CD4-positive, CD25-positive, alpha-beta regulatory T cell (primary cell): ENCODE measurements at places on chromosomes 7 and 10. TPM values are rescaled to one million over a fixed set of nuclear protein-coding genes. Genes with fewer than 3 reads are reported as not detected.

NEURL1 gene
- 1.1 TPM for total RNA-seq

DNA sequence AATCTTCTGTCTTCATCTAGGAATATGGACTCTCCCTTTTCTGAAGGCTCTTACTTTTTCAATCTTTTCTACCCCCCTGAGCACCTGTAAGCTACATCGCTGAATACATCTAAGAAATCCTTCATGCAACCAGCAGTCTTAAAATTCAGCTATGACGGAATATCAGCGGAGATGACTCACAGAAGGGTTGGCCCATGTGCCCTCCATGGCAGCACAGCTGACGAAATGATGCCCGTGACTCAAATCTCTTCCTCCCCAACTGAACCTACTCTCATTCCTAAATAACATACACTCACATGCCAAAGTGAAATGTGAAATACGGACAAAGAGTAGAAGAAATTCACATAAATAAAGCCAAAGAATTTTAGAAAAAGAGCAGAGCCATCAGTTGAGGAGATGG is 30.3 kb upstream of the NCAPG2 start:
- DNase-seq, result no peak

DNA sequence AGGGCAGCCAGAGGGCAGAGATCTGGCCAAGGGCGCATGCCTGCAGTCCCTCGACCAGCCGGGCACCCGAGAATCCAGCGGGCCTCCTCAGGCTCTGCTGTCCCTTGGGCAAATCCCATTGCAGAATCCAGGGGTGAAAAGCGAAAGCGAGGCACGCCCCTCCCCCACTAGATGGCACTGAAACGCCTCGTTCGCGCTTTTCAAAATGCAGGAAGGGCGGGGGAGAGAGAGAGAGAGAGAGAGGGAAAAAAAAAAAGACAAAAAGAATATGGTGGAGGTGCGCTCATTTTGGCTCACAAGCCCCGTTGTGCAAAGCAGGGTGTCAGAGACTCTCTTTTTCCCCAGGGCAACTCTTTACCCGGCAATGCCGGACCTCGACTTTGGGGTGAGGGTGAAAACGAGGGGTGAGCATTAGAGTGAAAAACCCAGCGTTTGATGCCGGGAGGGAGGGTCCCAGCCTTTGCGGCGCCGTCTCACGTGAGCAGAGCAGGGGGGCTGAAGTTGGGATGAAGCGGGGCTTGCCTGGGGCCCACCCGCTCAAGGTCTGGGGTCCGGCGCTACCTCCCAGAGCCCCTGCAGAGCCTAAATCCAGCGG is 2.5 kb upstream of the TMEM178B start:
- DNase-seq, result no peak

DNA sequence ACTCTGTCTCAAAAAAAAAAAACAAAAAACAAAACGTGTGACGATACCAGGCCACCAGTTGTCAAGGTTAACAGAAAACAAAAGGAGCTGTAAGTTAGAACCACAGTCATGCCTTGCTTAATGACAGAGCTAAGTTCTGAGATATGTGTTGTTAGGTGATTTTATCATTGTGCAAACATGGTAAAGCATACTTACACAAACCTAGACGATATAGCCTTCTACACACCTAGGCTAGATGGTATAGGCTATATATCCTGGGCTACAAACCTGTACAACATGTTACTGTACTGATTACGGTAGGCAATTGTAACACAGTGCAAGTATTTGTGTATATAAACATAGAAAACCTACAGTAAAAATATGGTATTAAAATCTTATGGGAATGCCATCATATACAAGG is 564.2 kb downstream of the HTR7 start:
- DNase-seq, result no peak

GRCh38 chr10:10915215-10915614 is 102.5 kb upstream of the CELF2 start:
- peak; percentile 26 for DNase-seq

DNA sequence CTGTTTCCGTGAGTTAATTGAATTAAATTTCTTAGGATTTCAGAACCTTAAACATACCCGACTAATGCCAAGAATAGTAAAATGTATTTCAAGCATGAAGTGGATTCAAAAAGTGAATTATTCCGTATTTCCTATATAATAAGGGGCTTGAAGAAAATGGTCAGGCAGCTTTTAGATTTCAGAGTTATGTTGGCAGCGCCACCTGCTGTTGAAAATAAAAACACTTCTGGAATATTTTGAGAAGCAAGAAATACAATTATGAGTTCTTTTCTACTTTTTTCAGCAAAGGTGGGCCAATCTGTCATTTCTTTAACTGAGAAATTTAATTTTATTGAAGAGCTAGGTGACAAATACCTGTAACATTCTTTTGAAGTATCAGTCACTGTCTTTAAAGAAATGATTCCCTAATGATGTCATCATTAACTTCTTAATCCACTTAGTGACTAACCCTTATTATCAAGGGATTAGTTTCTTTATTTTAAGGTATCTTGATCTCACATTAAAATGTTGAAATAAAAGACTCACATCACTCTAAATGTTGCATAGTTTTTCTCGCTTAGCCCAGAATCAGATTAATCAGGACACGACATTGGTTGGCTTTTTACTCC is 36.6 kb upstream of the AGR3 start:
- no peak for DNase-seq

DNA sequence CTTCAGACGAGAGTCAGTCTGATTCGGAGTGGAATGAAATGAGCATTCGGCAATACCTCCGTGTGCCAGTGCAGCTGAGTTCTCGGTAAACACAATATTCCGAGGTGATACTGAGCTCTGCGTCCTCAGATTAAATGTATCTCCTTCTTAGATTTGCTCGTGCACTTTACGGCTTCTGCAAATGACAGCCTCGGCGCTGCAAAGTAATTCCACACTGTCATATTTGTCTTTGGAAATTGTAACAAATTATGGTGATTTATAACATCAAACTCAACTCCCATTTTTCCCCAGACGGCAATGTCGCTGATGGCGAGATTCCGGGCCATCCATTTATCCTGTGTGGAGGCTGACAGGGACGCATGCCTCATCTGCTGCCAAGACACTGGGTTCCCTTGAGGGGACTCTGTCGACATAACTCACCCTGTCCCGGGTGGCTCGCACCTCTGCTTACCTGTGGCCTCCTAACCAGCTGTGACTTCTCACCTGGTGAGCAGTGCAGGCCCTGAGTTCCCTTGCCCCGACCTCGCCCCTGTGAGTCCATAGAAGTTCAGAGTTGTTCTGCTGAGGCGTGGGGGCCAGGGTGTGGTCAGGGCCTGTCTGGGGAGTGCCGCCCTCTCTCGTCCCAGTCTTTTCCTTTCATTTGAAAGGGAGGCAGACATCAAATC is 201.9 kb downstream of the ADARB2 start:
- no peak for DNase-seq

DNA sequence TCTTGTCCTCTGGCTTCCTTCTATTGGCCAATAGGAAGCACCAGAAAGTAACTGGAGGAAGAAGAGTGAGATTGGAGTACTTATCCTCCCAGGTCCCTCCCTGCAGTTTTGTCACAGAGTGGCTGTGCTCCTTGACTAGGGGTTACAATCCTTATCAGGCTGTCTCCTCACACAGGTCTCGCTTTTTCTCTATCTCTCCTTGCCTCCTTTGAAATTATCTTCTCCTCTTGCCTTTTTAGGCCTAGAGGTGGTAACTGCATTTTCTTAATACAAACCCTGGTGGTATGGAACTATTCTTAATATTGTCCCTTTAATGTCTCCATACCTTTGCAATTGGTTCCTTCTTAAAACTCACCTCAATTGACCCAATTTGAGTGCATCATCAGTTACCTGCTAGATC is 2.7 kb downstream of the PRSS37 start:
- no peak for DNase-seq
